ENCODE measurements at places on chromosomes 2 and 18.

- DNase-seq: peak; percentile 70
Measured at GRCh38 chr2:20097889-20098714, 46.7 kb upstream of the LAPTM4A start.

GRCh38 chr2:213007290-213007838 is 144.0 kb downstream of the IKZF2 start:
- DNase-seq: no peak

DNA sequence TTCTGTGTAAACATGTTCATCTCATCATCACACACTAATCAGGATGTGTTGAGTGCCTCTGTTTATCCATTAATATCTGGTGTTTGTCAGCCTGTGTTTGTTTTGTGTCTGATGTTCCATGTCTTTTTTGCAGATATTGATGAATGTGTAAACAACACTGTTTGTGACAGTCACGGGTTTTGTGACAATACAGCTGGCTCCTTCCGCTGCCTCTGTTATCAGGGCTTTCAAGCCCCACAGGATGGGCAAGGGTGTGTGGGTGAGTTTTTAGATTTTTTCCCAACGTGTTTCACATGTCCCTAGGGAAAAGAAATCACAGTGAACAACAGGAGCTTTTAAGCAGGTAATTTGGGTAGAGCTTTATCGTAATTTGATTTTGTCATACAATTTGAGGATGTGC is 133.7 kb upstream of the RASGRP3 start:
- DNase-seq: no peak

DNA sequence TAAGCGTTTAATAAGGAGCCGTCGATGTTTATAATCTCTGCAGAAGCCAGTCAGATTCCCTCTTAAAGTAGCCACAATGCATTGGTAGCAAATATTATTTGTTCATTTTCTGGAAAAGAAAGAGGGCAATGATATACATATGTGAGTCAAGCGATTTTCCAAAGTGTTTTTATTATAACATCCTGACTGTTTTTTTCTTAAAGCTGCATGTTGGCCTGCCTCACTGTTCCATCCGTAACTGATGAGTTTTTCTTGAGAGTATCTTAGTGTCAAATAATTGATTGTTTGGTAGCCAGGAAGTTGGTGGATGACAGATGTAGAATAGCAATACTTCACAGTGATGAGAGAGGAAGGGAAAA is 3.7 kb downstream of the TSHZ1 start:
- DNase-seq: no peak

DNA sequence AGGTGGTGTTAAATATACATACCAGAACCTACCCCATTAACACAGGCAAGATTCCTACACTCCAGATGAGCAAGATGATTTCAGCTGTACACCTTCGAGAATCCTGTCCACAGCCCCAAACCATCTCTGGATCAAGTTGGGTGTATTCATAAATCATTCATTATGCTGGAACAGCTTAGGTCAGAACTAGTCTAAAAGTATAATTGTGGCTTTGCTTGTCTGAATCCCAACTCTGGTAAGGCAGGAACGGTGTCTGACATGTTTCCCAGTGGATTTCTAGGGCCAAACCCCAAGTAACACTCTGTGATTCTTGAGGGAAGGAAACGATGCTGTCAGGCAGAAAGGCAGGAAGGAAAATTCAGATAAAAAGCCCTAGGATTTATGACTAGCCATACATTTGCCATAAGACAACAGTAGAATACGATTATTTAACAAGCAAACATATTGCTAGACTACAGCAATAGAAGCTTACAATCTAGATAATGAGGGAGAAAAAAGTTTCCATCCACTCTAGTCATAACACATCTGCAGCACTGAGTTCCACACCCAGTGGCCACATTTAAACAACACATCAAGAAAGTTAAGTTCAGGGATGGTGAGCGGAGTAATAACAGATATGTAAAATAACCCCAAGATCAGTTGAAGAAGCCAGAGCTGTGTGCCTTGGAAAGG is 444.8 kb downstream of the RND3 start:
- DNase-seq: no peak

DNA sequence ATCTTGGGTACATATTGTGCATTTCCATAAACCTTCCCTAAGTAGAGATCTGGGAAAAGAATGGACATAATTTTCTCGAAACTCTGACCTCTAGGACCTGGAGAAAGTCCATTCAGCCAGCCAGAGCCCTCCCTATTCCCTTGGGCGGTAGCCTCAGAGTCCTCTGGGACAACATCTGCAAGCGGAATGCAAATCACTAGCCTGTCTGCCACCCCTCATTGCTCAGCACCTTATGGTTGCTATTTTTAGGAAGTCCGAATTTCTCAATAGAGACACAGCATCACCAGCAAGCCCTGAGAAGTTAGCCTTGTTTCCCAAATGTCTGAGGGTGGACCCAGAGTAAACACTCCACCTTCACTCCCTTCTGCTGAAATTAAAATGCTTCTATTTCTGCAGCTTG is 17.6 kb upstream of the CD28 start:
- DNase-seq: no peak

GRCh38 chr2:129481306-129482219 is 497.9 kb upstream of the RAB6C start:
- DNase-seq: no peak

DNA sequence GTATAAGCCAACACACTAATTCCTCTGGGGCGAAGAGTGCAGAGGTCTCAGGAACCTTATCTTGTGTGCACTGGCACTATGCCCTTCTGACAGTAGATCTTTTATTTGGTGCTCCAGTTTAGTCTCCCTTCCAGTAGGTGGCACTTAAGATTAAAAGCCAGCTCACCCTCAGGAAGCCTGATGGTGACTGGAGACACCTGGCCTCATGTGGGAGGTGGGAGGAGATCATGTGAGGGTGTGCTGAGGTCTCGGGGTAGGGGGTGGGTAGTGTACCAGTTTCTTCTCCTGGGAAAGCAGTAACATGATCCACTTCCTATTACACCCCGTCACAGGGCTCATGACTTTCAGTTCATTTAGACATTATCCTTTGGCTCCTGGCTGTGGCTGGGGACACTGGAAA is 654.9 kb downstream of the ADCYAP1 start:
- DNase-seq: no peak

DNA sequence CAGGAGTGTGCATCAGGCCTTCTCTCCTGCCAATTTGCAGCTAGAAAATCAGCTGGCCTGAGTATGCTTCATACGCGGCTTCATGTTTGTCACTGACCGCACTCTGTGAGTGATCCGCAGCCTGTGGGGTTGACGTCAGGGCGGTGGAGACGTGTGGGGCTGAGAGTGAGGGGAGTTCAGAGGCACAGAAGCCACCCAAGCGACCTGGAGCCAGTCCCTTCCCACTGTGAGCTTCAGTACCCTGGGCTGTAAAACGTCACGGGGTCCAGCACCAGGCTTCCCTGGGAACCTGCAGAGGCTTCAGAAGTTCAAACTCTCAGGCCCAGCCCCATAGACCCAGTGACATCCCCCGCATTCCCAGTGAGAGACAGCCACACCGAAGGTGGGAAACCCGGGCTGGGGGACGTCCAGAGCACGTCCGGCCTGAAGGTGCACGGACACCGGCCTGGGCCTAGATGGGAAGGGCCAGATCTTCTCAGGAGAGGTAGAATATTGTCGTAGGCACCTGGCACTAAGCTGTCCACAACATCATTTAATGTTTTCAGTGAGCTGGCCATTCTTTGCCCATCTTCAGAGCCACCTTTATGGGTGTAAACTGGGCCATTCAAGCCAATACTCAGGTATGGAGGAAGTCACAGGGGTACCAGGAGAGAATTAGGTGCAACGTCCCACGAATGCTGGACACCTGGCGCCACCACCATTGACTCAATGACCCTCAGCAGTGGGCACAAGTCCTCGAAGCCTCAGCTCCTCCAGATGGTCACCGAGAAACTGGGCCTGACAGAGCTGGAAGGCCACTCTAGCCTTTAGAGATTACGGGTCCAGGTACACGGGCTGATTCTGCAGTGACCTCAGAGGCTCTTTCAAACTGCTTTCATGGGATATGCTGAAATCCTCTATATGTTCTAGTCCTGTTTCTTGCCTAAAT is 235.6 kb upstream of the MYT1L start:
- no peak for DNase-seq

DNA sequence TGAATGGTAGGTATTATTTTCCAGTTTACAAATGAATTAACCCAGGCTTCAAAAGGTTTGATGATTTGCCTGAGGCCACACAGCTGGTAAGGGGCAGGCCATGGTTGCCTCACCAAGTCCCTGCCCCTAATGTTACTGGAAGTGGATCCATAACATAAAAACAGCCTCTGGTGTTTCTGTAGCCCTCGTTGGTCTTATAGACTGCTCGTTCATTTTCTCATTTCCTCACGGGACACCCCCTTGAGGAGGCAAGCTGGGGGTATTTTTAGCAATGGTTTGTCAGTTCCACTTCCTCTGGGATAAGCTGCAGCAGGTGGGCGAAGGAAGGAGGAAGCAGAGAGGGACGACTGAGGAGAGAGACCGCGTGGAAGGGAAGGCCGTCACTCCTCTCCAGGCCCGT is 32.9 kb upstream of the NDUFV2 start:
- no peak for DNase-seq

DNA sequence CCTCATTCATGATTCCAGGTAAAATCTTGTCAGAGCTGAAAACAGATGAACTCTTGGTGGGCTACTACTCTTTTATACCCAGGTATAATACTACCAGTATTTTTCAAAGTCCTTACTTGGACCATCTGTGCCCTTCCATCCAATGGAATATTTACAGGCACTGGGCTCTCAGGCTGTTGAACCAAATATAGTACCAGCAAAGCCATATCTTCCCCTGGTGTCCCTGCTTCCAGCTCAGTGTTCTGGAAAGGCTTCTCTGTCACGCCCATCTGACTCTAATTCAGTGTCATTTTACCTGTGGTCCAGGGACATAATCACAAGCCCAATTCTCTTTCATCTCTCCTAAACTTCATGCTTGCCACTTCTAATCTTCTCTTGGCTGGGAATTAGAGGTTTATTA is 119.2 kb upstream of the STK17B start:
- no peak for DNase-seq
